GM19239 (cell line): ENCODE measurements at places on chromosomes 3 and 15.

GRCh38 chr3:179037351-179037750 lies 34.3 kb downstream of the ZMAT3 start:
- no peak for DNase-seq

- DNase-seq = no peak
Measured at GRCh38 chr15:92000709-92001108, 147.2 kb downstream of the SLCO3A1 start.

- DNase-seq = no peak
Measured at GRCh38 chr3:124992041-124992440, 57.5 kb upstream of the MUC13 start.

DNA sequence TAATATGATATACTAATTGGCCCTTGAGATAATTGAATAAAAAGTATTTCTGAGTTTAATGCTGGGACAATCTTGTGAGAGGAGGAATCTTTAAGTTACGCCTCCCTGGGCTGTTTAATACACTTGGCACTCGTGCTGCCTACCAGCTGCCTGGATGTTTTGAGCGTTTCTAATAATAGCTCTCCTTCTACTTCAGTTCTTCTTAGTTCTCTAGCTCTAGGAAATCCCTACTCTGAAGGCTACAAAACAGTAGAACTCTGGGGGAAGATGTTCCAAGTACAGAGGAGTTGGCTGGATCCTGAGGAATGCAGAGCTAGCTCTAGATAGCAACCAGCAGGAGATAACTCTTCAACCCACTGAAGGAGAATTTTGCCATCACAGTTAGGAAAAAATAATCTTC lies 3.5 kb downstream of the NAALADL2 start:
- DNase-seq = no peak

- DNase-seq = no peak
Measured at GRCh38 chr3:167354751-167355150, 25.3 kb downstream of the ZBBX start.

DNA sequence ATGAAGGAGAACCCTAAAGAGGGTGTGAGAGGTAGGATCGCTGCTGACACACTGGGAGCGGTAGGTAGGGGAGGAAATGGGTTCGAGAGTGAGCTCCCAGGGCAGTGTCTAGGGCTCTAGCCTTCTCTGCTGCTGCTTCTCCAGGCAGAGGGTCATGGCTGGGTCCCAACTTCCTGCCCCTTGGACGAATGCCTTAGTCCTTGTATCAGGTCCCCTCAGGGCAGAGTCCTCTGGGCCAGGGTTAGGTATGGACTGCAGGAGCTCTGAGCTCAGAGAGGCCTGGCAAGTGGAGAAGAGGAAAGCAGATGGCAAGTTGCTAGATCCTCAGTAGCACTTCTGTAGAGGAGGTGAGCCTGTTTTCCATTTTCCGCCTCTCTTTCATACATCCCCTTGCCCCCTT lies 2.9 kb downstream of the CORO2B start:
- DNase-seq = no peak

- DNase-seq = no peak
Measured at GRCh38 chr15:56659197-56659596, 74.1 kb downstream of the ZNF280D start.

GRCh38 chr3:123134671-123135070 lies 67.1 kb upstream of the SEC22A start:
- DNase-seq = no peak

DNA sequence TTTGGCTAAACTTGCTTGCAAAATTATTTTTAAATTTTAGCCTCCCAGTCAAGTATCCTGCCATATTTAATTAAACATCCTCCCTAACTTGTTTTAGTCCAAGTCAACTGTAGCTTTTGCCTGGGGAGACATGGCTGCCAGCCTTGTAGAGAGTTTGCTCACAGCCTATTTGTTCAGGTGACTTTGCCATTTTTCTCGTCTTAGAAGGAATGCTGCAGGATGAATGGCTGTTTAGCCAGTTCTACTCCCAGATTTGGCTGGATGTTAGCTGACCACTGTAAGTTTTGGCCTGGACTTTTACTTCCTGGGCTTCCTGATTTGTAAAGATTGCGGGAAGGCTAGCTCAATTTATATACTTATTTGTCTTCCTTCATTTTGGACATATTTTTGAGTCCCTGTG lies 236.4 kb upstream of the SGO1 start:
- no peak for DNase-seq

DNA sequence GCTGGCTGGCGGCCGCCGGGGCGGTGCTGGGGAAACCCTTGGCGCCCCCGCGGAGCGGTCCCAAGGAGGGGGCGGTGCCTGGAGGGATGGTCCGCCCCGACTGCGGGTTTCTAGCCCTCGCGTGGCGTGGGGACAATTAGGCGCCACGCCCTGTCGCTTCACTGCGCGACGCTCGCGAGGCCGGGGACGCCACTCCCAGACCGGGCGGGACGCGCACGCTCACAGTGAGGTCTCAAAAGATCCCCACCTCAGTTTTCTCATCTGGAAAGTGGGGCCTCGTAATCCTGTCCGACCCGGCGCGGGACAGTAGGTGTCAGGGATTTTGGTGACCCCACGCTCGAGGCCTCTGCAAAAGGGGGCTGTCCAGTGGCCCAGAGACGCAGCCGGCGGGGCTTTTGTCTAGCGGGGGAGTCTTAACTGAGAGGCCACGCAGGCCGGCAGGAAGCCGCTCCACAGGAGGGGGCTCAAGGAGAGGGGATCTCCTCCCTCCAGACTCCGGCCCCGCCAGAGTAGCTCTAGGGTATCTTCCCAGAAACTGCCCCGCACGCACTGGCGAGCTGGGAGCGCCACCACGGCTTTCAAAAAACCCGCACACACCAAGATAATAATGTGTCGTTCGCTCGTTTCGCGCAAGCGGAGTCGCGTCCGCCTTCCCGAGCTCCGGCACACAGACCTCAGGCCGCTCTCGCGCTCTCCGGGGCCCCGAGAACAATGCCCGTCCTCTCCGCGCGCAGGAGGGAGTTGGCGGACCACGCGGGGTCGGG lies 710 bp upstream of the CLK3 start:
- DNase-seq = peak; percentile 48
